ENCODE measurements at places on chromosomes 7 and 10. TPM values are rescaled to one million over a fixed set of nuclear protein-coding genes. Genes with fewer than 3 reads are reported as not detected.

Gene NANOS1
- total RNA-seq, result 2.6 TPM

Gene PODXL
- under 0.01 TPM for total RNA-seq

Gene MYPN
- total RNA-seq, result not detected

Gene LRRC17
- not detected for total RNA-seq

Gene FXYD4
- total RNA-seq, result not detected

Gene PRF1
- not detected for total RNA-seq

Gene ARHGEF35
- total RNA-seq, result 11.0 TPM

Gene SLIT1
- not detected for total RNA-seq

Gene SLC26A4
- 0.62 TPM for total RNA-seq

Gene ELAPOR2
- total RNA-seq, result 3.2 TPM

Gene MRC1
- total RNA-seq, result not detected

Gene SPDYE5
- not detected for total RNA-seq

Gene PNPLA8
- 25.9 TPM for total RNA-seq

Gene ACTL6B
- not detected for total RNA-seq

Gene RADIL
- total RNA-seq, result not detected

Gene OR2A42
- total RNA-seq, result not detected

Gene ELOVL3
- total RNA-seq, result 0.23 TPM

Gene ANKRD30A
- not detected for total RNA-seq

Gene SCART1
- 0.30 TPM for total RNA-seq

Gene OR2A12
- not detected for total RNA-seq

Gene HOXA7
- total RNA-seq, result 3.6 TPM

Gene CXCL12
- not detected for total RNA-seq

Gene PRLHR
- total RNA-seq, result not detected

Data from hair follicular keratinocyte (primary cell).